ENCODE measurements at places on chromosomes 3 and 15.

- no peak for DNase-seq
Measured at GRCh38 chr15:77104155-77104554, 33.2 kb upstream of the TSPAN3 start.

GRCh38 chr3:62817678-62818077 is 57.5 kb downstream of the CADPS start:
- no peak for DNase-seq

- DNase-seq, result no peak
Measured at GRCh38 chr3:119738741-119739140, 35.9 kb downstream of the CFAP91 start.

DNA sequence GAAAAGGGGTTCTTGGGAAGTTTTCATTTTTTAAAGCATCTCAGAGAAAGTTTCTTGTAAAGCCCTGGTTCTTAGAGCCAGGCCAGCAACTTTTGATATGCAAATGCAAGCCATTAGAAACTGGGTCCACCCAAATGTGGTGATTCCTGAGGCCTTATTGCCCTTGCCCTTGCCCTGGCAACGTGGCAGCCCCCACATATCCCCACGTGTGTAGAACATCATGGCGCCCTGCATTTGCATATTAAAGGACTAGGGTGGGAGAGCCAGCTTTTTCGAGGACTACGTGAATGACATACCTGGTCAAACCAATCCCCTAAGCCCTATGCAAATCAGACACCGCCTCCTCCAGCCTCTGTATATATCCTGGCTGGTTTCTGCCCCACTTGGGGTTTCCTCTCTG is 314.9 kb upstream of the NECTIN3 start:
- no peak for DNase-seq

DNA sequence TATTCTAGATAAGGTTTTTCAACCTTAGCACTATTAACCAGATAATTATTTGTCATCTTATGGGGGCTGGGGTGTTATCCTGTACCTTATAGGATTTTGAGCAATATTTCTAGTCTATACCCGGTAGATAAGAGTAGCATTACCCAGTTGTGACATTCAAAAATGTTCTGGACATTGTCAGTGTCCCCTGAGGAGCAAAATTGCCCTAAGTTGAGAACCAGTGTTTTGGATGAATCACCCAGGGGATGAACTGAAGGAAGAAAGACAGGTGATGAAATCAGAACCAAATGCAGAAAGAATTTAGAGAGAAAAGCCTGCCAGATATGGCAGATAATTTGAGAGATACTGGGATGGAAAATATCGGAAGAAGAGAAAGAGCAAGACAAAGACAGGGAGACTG is 58.2 kb downstream of the KCNH8 start:
- no peak for DNase-seq

GRCh38 chr3:58291671-58292338 is 14.2 kb upstream of the RPP14 start:
- DNase-seq, result no peak

- DNase-seq, result no peak
Measured at GRCh38 chr3:191774485-191774884, 313.5 kb downstream of the PYDC2 start.

DNA sequence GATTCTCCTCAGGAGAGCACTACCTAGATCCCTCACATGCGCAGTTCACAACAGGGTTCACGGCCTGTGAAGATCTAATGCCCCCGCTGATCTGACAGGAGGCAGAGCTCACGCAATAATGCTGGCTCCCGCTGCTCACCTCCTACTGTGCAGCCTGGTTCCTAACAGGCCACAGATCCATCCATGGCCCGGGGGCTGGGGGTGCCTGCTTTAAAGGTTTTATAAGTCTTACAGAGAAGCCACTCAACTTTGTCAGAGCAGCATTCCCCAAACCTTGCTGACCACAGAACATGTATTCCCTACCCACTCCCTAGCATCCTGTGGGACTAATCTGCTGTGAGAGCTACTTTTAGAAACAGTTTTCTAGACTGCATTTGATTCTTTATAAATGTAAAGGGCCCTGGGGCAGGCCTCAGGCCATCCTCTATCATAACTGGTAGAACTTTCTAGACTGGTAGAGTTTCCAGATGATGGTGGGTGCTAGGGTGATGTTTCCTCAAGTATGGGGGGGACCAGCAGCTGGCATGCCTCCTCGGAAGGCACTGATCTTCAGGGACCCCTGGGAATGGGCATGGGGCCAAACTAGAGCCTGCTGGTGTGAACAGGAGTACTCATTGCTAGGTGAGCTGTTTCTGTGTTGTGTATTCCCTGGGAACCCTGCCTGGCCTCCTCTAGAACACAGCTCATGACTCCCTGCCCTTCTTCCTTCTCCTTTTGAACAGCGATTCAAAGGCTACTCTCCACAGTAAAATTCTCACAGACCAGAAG is 25.7 kb upstream of the RAD18 start:
- no peak for DNase-seq

GRCh38 chr3:79810581-79810980 is 42.8 kb upstream of the ROBO1 start:
- no peak for DNase-seq

DNA sequence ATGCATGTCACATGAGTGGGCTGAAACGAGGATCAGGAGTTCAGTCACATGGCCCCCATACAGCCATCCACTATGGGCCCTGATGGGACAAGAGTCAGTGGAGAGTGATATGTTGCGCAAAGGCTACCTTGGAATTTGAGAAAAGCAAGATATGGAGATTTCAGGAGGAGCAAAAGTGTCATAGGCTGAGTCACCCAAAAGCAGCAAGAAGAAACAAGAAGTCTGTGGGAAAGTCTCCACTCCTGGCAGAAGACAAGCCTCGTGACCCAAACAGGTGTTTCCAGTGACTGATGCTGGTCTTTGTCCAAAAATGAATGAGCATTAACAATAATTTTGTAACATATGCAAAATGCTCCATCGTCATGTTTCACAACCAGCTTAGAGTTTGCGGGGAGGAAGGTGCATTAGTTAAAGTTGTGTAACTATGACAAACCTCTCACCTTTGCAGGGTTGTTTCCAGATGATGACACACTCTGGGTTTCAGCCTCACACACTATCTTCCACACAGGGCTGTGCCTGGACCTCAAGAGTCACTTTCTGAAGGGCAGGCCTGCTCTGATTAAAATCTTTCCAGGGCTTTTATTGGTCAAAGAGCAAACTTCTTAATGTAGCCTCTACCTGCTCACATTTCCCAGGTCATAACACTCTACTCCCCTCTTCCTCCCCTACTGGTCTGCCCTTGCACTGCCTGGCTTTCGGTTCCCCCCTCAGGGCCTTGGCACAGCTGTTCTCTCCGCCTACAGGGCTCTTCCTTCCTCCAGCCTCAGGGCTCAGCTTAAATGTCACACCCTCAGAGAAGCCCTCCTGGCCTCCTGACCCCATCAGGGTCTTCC is 3.9 kb upstream of the DNASE1L3 start:
- DNase-seq, result no peak

GRCh38 chr15:26294059-26294689 is 431.0 kb upstream of the ATP10A start:
- no peak for DNase-seq

- no peak for DNase-seq
Measured at GRCh38 chr3:167251678-167252077, 128.4 kb downstream of the ZBBX start.

DNA sequence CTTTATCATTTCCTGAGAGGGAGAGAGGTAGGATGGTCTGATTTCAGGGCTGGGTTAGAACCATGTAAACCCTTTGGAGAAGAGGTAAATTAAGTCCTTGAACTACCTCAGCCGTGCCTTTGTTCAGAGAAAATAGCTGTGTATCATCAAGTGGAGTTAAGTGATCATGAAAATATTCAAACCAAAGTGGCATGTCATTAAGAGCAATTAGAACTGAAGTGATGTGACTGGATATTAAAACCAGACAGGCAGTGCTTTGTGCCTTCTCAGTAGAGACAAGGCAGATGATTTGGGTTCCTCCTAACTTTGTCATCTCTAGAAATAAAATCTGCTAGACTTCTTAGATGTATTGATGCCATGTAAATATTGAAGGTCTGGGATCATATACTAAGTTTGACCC is 171.5 kb downstream of the IL5RA start:
- DNase-seq, result no peak

DNA sequence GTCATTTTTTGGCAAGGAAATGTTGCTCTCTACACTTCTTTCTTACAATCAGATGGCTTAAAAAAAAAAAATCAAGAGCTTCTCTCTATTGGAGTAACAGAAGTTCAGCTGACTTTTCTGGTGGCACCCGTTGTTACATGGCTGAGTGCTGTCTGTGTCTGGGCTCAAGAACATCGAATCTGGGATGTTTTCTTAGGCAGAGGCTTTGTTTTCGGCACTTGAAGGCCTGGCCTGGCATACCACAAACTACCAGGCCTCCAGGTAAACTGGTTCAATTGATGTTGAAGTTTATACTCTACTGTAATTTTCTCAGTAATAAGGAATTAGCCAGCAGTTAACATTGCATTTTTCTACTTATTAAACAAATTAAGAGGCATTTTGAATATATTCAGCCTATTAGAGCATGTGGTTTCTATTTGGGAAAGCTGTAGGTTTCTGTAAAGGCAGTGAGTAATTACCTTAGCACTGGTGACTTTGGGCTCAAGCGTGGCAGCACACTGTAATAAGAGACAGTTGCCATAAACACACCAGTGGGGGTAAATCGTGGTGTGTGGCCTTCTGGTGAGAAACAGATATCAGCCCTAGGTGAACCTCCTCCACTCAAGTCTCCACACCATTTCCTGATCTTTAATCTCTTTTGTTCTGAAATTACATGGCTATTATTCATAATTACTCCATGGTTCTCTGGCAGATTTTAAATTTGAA is 544.7 kb downstream of the MECOM start:
- no peak for DNase-seq

- DNase-seq, result no peak
Measured at GRCh38 chr3:63497641-63498040, 154.8 kb upstream of the SNTN start.

- DNase-seq, result no peak
Measured at GRCh38 chr3:109944836-109945235, 607.5 kb upstream of the DPPA4 start.

DNA sequence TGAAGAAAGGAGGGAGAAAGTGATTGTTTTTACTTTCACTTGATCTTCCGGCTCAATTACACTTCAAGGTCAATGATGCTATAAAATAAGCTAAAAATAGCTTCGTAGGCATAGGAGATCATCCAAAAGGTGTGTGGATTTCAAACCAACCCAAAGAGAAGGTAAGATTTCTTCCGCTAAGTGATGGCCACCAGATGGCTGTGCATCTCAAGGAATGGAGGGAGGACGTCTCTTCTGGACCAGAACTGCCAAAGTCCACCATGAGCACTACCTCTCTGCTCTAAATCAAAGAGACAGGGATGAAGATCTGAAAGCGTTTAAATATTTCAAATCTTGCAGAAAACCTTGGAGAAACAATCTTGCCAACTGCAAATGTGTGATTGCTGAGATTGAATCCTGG is 199.1 kb upstream of the ZPLD1 start:
- no peak for DNase-seq

GRCh38 chr3:142866841-142867631 is 21.8 kb downstream of the PCOLCE2 start:
- DNase-seq, result no peak

- DNase-seq, result no peak
Measured at GRCh38 chr3:73746623-73747022, 121.9 kb upstream of the PDZRN3 start.

- no peak for DNase-seq
Measured at GRCh38 chr3:126773783-126774182, 69.7 kb downstream of the CHCHD6 start.

GRCh38 chr15:39110336-39110735 is 470.5 kb upstream of the THBS1 start:
- no peak for DNase-seq

DNA sequence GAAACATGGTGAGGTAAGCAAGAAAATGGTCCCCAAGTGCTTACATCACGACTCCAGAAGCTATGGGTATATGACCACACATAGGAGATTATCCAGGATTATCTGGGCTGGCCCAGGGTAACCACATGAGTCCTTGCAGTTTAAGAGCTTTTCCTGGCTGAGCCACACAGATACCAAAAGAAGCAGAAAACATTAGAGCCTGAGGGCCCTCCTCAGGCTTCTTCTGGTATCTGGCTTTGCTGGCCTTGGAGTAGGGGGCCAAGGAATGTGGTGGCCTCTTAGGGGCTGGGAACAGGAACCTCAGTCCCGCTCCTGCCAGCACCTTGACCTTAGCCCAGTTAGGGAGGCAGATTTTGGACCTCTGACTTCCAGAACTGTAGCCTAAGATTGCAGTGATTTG is 259.1 kb downstream of the KCNMB2 start:
- no peak for DNase-seq

- DNase-seq, result no peak
Measured at GRCh38 chr15:59543721-59544547, 67.6 kb upstream of the GCNT3 start.

DNA sequence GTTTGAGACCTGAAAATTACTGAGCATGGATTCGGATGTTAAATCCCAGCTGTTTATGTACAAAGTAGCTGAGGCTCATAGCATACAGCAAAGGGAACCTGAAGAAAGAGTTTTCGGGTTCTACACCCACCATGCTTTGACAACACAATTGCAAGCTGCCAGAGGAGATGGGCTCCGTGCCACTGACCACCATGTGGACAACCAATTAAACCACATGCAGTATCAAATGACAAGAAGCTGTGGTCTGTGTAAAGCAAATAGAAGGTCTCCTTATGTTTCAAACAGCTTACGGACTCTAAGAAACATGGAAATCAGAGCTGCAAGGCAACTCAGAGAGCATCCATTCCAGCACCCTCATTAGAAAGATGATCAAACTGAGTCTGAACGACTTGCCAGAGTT is 12.9 kb downstream of the GABRB3 start:
- DNase-seq, result no peak

DNA sequence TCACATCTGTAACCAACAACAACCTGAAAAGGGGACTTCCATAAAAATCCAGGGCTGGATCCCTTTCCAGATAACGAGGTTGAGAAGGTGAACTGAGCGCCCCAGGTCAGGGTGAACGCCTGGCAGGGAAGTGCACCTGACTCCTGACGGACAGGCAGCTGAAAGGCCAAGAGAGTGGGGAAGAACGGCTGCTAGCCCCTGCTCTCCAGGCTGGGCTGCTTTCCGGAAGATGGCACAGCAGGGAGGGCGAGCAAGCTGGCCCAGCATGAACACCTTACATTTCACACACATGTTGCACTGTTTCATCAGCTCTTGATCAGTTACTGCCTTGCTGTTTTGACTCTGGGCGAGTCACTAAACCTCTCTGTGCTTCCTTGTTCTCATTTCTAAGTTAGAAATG is 127.2 kb upstream of the IQSEC1 start:
- no peak for DNase-seq

GRCh38 chr3:177608443-177608842 is 411.2 kb upstream of the TBL1XR1 start:
- no peak for DNase-seq

DNA sequence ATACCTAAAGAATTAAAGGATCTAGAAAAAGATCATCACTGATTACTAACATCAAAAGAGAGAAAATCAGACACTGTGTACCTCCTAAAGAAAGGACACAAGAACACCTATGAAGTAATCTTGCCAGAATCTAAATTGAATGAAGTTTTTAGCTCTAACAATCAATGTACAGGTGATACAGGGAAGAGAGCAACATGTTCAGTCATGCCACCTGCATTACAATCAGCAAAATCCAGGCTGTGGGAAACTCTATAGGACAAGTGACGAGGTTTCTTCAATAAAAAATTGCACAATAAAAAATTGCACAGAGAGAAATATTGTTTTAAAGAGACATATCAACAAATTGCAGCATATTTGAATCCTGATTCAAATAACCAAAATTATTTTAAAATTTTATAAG is 93.3 kb downstream of the SEMA5B start:
- no peak for DNase-seq

- DNase-seq, result no peak
Measured at GRCh38 chr15:101608201-101608600, 44.0 kb downstream of the TM2D3 start.

All from neural crest cell (in vitro differentiated cells).